ENCODE measurements at places on chromosomes 5 and 9.

DNA sequence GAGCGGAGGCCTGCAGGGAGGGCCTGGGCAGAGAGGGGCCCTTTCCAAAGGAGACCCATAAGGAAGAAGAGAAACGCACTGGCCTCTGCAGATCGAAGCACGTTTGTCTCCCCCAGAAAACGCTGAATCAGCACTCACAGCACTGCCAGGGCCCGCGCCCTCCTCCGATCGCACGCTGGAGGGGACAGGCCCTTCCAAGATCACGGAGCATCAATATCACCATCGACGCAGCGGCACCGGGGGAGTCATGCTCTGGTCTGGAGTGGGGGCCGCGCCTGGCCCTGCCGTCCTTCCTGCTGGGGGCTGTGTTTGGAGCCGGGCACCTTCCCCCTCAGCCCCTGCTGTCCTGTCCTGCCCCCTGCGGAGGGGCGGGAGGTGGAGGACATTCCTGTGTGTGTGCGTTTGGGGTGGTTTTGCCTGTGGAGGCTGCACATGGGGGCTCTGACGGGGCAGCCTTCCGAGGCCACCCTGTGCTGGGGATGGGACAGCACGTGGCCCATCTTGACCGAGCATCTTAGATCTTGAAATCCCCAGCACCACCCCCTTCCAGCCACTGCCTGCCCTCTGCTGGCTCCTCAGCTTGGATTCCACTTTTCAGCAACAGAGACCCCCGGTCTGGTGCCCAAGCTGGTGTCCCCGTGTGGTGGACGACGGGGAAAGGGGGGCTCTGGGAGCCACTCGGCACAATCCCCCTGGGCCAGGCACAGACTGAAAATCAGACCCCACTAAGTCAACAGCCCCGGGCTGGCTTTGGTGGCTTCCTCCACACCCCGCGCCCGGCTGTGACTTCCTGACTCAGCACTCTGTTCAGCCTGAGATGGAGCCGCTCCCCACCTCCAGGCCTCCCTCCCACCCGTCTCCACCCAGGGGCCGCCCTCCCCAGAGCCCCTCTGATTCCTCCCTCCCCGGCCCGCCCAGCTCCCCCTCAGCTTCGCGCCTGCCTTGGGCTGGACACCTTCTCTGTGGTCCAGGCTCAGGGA, 8.3 kb downstream of the TMEM250 start:
- DNase-seq = peak; percentile 35

DNA sequence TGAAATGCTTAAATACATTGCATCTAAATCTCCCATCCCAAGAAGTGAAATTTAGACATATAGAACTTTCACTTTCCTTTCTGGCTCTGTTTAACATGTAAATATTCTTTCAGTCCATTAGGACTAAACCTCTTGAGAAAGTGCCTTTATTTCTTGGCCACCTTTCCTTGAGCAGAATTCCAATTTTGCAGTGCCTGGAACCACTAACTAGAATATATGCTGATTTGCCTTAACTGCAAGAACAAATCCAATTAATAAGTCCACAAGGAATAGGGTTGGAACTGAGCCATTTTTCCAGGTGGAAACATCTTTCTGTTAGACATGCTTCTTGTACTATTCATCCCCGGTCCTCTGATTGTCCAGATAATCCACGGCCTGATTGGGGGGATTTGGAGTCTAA, 478.0 kb downstream of the ENC1 start:
- no peak for DNase-seq

DNA sequence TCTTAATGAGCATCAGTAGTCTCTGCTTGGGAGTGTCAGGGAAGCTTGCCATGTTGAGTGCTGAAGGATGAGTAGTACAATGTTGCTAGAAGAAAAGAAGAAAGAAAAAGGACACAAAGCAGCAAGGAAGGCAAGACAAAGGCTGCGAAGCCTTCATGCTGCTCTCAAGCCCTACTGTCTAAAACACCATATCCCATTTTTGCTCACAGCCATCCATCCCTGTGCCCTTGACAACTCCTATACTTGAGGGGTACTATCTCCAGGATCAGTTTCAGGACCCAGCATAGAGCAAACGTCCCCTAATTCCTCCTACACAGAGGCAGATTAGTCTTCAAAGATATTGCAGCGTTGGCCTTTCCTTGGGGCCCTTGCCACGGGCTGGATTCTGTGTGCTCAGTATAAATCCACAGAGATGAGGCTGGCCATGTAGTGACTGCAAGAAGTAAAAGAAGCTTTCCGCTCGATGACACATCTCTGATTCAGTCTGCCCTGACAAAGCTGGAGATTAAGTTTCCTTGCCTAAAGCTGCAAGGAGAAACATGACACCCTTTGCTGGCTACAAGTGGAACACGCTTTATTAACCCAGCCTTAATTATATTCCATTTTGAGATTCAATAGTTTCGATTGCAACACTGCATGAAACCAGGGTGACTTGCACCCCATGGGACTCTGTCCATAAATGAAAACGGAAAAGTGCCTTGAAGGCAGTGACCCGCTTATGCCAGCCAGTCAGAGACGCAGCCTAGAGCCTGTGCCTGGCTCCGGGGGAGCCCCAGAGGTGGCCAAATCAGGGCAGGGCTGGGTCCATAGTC, 304.6 kb downstream of the ACTL7B start:
- no peak for DNase-seq

DNA sequence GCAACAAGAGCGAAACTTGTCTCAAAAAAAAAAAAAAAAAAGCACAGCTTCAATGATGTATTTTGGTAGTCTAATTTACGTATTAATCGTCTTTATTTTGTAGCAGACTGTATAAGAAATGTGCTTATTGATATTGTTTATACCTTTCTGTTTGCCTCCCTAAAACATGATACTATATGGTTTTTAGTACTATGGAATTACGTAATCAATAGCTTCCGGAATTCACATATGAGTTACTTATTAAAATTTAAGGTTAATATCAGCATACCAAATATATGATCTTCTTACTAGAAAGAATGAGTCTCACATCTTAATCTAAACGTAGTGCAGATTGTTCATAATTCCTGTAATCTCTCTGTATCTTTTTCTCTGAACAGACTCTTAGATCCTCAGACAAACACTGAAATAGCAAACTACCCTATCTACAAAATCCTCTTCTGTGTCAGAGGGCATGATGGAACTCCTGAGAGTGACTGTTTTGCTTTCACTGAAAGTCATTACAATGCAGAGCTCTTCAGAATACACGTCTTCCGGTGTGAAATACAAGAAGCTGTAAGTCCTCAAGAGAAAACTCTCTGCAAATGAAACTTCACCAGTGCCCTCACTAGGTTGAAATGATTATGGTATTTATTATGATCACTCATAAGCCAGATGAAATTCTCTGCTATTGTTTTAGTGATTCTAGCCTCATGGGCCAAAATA, 44.4 kb upstream of the GPR21 start:
- DNase-seq = no peak

GRCh38 chr5:8721536-8721935, 824.3 kb downstream of the SEMA5A start:
- no peak for DNase-seq

- DNase-seq = peak; percentile 86
Observed at GRCh38 chr9:91422758-91423711, 597 bp downstream of the NFIL3 start.

GRCh38 chr9:36963346-36963745, 70.7 kb downstream of the PAX5 start:
- no peak for DNase-seq

DNA sequence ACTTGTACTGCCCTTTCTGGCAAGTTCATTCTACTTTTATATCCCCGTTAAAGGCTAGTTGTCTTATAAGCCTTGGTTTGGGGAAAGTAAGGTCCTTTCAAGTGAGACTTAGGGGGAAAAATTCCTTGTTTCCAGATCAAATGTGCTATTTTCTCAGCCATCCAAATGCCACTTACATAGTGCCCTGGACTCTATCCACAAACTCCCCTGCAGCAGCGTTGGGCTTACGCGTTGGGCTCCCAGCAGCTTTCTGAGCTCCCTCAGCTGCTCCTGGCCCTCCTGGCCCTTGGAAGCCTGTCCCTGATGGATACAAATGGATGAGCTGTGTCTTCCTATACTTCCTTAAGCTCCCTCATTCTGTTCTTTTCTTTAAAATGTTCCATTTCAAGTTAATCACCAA, 279.2 kb upstream of the PANK3 start:
- DNase-seq = no peak

DNA sequence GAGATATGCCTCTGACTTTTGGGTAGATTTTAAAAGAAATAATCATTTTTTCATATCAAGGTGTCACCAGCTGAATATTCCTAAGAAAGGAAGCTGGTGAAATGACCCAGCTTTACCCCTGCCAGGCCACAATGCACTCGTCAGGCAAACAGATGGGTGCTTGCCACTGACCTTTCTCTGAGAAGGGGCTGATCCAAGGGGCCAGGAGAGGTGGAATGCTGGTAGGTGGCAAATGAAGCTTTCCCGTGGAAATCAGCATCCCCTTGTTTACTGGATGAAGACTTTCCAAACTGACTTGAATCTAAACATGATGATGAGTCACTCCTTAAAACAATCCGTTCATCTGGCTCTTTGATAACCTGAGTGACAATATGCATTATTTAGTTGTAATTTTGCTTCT, 44.3 kb upstream of the PLPP6 start:
- DNase-seq = no peak

All from brain (organoid and tissue), 16 donors.